ENCODE measurements at places on chromosomes 16 and 17.
A peak's percentile ranks its signal among the peaks of the same experiment; 100 is the strongest.

- DNase-seq = no peak
Measured at GRCh38 chr16:10240854-10241613, 58.8 kb upstream of the GRIN2A start.

GRCh38 chr17:17356931-17357270 lies 53.7 kb downstream of the NT5M start:
- peak; percentile 1 for DNase-seq

DNA sequence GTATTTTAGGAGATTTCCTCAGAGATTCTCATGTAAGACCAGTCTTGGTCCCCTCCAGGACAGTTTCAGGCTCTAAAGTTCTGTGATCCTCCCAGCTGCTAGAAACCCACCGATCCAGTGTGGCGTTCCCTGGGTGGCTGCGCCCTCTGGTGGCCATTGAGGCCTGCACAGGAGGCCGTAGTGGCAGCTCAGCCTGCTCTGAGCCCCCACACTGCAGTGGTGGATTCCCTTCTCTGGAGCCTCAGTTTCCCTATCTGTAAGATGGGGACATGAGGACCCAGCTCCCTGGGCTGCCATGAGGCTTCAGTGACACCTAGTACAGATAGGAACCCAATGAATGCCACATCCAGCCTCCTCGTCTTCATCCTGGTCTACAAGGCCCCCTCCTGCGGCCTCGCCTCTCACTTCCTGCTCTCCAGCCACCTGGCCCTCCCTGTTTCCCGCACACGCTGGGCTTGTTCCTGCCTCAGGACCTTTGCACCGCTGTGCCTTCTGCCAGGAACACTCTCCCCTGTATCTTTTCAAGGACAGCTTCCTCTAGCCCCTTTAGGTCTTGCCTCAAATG lies 16.5 kb downstream of the CCDC102A start:
- peak; percentile 87 for DNase-seq

- no peak for DNase-seq
Measured at GRCh38 chr17:44211281-44212265, 7.9 kb downstream of the UBTF start.

DNA sequence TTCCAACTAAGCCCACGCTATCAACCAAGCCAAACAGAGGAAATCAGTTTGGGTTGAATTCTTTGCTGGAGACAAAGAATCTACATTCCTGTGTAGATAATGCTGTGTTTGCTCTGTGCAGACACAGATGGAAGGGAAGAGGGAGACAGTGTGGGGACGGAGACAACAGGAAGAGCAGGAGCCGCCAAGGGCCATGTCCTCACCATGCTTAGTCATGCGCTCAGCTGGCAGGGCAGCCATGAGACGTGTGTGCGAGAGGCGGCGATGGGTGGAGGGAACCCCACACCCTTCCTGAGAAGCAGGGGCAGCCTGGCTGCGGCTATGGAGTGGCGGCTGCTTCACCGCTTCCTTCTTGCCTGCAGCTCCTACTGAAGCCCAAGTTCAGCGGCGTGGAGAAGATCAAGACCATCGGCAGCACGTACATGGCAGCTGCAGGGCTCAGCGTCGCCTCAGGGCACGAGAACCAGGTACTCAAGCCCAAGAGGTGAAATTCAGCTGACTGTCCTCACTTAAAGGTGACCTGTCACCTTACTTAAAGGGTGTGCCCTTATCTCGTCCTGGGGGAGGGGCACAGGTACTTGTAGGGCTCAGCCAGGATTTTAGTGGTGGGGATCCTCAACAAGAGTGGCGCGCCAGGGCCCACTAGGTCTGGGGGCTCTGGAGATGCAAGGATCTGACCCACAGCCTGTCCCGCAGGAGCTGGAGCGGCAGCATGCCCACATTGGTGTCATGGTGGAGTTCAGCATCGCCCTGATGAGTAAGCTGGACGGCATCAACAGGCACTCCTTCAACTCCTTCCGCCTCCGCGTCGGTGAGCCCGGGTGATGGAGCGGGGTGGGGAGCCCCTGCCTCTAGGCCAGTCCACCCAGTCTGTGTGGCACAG lies 47.5 kb downstream of the ADCY7 start:
- peak; percentile 15 for DNase-seq

- DNase-seq = no peak
Measured at GRCh38 chr16:12026741-12027490, 50.4 kb downstream of the SNX29 start.

- DNase-seq = peak; percentile 65
Measured at GRCh38 chr16:58661199-58661830, 23.3 kb downstream of the SLC38A7 start.

DNA sequence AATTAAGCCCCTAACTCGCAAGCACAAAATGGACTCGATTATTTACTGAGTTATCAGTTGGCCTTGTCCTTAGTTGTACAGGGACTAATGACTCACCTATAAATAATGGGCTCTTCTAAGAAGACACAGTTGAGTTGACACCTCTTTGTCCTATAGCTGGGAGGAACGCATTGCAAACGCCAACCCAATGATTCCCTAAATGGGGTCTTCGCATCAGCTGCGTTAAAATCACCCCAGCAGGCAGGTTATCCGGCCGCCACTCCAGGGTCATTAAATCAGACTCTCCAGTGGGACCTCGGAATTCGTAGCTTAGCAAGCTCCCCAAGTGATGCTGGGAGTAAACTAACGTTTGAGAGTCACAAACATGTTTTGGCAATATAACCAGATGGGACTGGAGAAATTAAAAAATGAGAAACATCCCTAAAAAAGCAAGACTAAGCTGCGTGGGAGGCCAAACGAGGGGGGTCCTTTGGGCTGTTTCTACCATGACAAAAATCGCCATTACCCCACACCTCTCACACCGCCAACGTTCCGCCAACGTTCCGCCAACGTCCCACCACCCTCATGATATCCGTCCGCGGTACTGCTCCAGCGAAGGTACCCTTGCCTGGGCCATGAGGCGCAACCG lies 932 bp upstream of the NFE2L1 start:
- no peak for DNase-seq

- no peak for DNase-seq
Measured at GRCh38 chr16:54821731-54822130, 108.9 kb upstream of the IRX5 start.

DNA sequence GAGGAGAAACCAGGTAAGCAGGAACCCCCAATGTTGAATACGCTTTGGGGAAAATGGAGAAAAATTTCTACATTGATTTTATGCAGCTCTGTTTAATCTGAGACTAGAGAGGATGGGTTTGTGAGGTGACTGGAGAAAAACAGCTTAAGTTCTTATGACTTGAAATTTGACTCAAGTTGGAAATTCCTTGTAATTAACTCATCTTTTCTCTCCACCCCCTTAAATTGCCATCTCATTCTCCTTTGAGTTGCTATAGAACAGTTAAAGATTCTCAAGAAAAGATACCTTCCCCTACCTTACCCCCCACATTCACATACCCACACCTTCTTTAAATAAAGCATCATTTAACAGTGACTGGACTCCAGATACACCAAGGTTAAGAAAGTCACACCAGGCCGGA lies 24.2 kb downstream of the ZNRF1 start:
- no peak for DNase-seq

- no peak for DNase-seq
Measured at GRCh38 chr17:54666559-54666958, 234.1 kb upstream of the TOM1L1 start.

GRCh38 chr16:4624827-4625559 lies 367 bp downstream of the MGRN1 start:
- peak; percentile 73 for DNase-seq

DNA sequence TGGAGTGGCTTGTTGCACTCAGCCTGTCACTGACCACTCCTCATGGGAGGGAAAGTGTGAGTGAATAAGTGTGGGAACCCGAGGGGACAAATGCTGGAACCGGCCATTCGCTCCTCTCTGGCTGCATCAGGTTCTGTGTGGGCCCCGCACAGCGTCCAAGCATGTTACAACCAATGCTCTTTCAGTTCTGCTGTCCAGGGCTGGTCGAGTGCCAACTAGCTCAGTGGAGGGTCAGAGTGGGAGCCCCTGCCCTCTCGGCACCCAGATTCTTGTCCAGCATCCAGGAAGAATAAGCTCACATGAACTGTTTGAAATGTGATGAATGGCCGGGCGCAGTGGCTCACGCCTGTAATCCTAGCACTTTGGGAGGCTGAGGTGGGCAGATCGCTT lies 48.3 kb upstream of the FBXO47 start:
- no peak for DNase-seq

- DNase-seq = no peak
Measured at GRCh38 chr16:53129281-53130158, 74.7 kb downstream of the CHD9 start.

DNA sequence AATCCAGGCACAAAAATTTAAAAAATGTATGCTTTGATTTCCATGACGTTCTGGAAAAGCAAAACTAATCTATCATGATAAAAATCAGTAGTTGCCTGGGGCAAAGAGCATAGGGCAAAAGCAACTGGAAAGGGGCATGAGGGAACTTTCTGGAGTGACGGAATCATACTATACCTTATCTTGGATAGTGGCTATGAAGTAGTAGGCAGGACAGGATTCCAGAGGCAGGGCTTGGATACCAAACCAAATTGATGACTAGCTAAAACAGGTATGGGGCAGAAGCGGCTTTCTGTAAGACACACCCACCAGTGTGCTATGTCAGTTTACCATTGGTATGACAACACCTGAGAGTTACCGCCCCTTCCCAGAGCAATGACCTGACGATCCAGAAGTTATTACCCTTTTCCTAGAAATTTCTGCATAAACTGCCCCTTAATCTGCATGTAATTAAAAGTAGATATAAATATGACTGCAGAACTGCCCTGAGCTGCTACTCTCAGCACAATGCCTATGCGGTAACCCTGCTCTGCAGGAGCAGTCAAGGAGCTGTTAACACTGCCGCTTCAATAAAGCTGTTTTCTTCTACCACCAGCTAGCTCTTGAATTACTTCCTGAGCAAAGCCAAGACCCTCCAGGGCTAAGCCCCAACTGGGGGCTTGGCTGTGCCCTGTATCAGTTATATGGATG lies 56.7 kb downstream of the CFDP1 start:
- DNase-seq = no peak

DNA sequence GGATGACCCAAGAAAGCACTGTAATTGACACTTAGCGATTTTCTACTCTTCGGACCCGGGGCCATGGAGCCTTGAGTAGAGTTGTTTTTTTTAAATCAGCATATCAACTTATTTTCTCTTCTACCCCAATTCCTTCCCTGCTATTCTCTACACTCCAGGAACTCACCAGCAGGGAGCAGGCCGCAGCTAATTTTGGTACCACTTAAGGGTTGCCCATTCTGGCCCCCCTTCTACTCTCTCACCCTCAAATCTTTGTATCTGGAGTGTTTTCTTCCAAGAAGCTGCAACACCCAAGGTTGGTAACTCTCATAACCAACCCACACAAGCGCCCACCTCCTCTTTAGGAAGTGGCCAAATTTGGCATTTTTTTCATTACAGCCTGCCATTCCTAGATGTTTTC lies 5.5 kb upstream of the ERAL1 start:
- no peak for DNase-seq

DNA sequence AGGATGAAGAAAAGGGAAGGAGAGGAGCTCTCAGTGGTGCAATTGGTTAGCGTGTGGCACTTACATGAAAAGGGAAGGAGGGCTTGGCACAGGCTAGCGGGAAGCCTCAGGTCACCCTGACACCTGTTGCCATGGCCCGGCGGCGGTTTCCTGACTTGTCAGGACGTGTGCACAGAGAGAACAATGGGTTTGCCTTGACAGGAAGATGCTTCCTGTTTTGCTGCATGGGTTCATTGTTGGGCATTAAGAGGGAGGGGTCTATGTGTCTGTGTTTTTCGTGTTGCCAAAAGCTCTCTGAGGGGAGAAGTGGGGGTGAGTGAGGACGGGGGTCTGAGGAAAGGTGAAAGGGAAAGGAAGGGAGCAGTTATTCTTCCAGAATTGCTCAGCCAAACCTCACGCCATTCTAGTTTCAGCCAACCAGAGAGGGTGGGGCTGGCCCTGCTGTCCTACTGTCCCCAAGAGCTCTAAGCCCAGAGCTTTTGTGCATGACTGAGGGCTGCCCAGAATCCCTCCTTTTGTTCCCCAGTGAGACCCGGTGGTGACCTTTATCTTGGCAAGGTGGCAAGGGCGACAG lies 17.1 kb upstream of the CCR7 start:
- DNase-seq = peak; percentile 20

- no peak for DNase-seq
Measured at GRCh38 chr16:55239723-55240122, 84.3 kb upstream of the IRX6 start.

- DNase-seq = no peak
Measured at GRCh38 chr17:9767432-9767991, 23.9 kb downstream of the DHRS7C start.

DNA sequence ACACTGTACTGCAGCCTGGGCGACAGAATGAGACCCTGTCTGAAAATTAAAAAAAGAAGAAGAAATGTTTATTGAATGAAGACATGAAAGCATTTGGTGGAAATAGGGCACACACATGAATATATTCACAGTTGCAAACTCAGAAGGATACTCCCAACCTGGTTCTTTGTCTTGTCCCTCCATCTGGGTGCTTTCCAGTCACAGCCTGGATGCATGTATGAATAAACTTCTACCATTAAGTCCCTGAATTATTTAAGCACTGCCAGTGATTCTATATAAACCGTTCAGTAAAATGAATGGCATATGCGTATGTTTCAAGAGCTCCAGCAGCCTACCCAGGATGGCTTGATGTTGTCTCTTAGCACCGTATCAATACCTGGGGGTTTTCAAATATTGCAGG lies 591.1 kb downstream of the WWOX start:
- no peak for DNase-seq

DNA sequence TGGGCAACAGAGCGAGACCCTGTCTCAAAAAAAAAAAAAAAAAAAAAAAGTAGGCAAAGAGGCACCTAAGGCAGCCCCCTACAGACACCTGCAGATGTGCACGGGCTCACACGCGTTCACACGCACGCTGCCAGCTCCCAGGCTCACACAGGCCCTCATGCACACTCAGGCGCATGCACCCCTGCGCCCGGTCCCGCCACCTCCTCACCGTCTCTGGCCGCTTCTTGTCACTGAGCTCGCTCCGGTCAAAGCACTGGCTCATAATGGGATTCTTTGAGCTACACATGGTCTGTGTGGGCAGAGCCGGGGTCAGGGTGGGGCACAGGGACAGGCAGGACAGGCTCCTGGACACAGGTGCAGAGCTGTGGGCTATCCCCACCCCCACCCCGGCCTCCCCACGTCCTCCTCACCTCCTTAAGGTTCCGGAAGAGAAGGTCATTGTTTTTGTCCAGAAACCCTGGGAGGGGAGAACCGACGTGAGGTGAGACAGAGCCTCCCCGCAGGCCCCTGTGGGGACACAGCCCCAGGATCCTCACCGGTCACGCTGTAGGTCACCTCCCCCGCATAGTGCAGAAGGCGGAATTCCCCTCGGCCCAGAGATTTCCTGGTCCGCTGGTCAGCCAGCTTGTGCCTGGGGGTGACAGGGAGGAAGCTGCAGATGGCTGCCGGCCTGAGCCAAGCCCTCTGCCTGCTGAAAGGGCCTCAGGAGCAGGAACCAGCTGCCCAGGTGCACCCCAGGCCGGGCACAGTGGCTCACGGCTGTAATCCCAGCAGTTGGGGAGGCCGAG lies 17.9 kb downstream of the MYO1C start:
- DNase-seq = no peak

All from D341Med (cell line).